GM06990 (cell line): ENCODE measurements at places on chromosomes 5 and 9.

- DNase-seq = no peak
Observed at GRCh38 chr5:180194410-180195345, 14.3 kb downstream of the RASGEF1C start.

DNA sequence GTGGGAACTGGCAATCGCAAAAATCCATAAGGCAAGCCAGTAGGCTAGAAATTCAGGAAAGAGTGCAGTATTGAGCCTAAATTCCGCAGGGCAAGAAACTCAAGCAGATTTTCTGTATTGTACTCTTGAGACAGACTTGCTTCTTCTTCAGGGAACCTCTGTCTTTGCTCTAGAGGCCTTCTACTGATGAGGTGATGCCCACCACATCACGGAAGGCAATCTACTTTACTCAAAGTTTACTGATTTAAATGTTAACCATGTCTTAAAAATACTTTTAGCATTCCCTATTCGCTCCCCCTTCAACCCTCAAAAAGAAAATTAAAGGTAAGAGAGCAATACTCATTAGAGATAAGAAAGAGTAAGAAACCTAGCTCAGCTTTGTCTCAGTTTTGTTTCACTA lies 11.3 kb downstream of the IL7R start:
- DNase-seq = no peak

- DNase-seq = no peak
Observed at GRCh38 chr5:151408591-151409230, 38.7 kb upstream of the SLC36A1 start.

DNA sequence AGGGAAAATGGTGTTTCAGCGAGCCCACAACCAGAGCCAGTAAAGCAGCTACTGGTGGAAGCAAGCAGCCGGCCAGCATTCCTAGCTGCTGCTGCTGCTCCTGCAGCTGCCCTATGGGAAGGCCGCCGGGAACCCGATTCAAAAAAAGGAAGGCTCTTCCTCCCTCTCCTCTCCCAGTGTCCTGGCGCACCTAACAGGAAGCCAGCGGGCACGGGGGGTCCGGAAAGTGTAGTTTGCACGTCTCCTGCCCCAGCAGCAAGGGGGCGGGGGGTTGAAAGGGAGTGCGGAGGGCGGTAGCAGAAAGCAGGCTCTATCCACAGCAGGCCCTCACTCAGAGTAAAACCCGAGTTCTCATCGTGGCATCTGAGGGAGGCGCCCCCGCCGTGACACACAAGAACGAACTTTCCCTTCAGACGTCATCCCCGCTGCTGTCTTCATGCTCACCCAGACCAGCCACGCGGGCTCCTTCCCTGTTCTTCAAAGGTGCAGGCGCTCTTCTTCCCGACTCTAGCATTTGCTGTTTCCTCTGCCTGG lies 16.5 kb downstream of the GRXCR2 start:
- no peak for DNase-seq

- no peak for DNase-seq
Observed at GRCh38 chr5:143471666-143472464, 68.4 kb upstream of the NR3C1 start.

GRCh38 chr9:6790866-6791265 lies 33.1 kb downstream of the KDM4C start:
- no peak for DNase-seq

- DNase-seq = peak; percentile 20
Observed at GRCh38 chr5:36079200-36079781, 12.6 kb upstream of the UGT3A2 start.

DNA sequence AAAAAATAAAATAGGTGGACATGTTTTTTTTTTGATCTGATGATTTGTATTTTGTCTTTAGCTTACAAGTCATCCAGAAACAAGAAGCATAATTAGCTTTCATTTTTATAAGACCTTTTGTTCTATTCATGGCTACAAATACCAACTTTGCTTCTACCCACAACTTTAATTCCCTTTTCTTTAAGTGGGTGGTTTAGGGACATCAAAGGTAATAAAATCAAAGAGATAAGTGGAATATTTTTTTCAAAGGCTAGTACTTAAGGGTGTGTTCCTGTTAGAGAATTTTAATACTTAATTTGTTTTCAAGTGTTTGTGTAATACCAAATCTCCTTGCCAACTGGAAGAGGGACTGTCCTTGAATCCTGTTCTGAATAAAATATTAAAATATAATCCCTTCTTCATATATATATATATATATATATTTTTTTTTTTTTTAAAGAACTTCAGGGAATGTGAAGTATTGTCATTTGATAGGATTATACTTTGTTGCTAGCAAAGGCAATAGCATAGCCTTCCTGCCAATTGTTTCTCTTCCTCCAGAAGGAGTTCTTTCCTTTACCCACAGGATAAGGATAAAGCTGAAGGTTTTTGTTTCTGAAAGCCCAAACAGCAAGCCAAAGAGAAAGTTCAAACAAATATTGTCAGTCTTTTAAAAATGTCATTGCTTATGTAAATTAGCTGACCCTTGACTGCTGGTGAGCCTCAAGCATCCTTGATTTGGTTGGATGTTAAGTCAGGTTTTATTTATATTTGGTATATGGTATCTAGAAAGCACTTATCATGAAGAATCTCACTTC lies 108.9 kb downstream of the PAM start:
- no peak for DNase-seq

- no peak for DNase-seq
Observed at GRCh38 chr5:176770431-176770830, 39.9 kb upstream of the UNC5A start.

DNA sequence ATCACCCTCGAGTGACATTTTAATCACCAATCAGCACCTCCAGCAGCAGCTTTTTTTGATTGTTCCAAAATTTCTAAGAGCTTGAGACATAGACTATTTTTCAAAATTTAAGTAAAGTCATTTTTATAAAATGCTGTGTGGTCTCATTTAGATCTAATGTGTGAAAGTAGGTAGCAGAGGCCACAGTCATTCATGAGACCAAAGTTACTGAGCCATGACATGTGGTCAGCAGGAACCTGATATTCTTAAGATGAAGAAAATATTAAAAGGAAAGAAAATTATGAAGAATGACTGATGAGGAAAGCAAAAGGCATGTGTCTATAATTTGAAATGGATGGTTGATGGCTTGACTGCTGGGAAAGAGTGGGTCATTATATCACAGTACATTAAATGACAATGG lies 7.2 kb downstream of the FREM1 start:
- no peak for DNase-seq

DNA sequence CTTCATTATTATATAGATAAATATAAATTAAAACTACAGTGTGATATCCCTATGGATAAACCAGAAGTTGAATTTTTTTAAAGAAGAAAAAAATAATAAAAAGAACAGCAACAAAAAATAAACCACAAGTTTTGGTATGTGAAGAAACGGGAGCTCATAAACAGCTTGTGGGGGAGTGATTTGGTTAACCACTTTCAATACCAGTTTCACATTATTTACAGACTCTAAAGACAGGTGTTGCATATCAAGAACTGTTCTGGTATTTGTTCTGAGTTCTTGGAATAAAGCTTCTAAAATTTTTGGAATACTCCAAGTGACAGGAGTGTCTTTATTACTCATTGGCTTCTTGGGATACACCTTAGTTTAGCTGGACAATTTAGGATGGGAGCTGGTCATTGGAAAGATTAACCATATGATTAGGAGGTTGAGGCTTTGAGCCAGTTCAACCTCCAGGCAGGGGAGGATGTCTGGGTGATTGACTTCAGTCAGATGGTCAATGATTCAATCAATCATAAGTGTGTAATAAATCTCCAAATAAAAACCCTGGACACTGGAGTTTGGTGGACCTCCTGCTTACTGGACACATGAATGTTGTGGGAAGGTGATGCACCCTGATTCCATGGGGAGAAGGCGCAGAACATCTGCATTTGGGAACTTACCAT lies 2223.1 kb upstream of the C9orf72 start:
- DNase-seq = no peak

DNA sequence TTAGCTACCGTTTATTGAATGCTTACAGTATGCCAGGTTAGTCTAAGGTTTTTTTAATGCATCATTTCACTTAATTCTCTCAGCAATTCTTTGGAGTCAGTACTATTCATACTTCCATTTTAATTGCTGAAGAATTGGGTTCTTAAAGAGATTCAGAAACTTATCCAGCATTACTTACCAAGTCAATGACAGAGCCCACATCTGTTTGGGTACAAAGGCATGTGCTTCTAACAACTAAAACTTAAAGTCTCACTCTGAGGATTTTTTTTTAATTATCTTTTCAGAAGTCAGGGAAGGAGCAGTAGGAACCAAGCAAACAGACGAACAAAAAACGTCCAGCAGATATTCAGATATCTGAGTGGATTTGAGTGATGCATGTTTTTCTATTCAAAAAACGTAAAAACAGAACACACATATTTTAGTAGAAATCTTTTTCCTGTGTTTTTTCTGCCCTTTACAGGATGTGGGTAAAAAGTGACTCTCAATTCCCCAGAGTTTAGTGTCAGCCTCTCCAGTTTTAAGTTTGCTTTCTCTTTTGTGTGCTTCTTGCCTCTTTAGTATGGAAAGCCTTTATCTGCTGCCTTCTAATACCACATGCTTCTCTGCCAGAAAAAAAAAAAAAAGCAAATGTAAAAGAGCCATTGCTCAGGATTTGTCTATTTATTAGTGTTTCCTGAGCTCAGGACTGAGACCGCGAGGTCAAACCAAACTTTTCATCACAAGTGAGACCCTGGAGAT lies 118.0 kb downstream of the PRKACG start:
- peak; percentile 33 for DNase-seq

DNA sequence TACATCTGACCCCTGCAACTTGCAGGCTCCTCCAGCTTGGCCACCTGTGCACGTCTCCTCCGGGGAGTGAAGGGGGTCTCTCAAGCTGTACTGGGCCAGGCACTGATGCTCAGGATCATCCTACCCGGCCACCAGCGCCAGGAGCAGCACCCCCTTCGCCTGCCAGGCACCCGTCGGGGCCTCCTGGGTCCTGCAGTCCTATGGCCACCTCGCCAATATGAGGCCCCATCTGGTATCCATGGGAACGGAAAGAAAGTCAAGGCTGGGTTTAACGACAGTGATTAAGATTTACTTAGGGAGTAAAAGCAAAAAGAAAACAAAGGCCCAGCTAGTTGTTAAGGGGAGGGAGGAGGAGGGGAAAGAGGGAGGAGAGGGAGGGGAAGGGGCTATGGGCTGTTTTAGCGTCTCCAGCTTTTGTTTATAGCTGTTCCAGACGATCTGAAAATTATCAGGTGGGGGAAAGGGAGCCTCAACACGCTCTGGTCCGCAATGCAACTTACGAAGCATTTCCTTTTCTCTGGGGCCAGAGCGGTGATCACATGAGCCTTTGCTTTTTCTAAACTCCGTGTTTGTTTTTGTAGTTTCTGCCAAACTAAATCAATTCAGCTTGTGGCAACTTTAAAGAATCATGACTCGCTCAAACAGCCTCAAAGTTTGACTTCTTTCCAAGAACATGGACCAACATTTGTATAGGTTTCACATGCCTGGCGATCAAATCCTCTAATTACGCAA lies 132.4 kb downstream of the ROR2 start:
- no peak for DNase-seq

- DNase-seq = no peak
Observed at GRCh38 chr5:56025151-56025885, 30.6 kb upstream of the IL6ST start.

DNA sequence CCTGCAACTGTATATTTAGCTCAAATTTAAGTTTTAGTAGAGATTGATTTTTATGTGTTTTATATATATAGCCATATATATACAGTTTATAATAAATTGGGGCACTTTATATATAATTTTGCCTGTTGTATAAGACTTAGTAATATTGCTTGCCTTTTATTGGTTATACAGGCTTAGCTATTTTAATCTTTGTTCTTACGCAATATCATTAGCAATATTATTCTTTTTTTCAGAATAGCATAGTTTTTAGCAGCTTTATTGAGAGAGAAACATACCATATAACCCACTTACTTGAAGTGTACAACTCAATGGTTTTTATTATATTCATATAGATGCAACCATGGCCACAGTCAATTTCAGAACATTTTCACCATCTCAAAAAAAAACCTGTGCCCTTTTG lies 28.0 kb downstream of the CDO1 start:
- DNase-seq = no peak

DNA sequence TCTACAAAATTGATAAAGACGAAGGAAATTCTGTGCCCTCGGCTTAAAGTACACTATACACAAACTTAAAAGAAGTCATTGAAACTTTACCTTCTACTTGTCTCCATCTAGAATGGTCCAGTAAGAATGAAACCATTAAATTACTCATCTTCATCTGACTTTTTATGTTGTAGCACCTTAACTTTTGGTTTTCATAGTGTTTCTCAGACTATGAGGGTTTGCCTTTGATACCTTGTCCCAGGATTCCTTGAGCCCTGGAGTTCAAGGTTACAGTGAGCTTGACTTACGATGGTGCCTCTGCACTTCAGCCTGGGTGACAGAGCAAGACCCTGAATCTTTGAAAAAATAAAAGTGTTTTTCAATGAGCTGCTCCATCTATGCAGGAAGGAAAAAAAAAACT lies 132.2 kb downstream of the CDC42SE2 start:
- DNase-seq = peak; percentile 56
